ENCODE measurements at places on chromosomes 3 and 15. TPM values are rescaled to one million over a fixed set of nuclear protein-coding genes. Genes with fewer than 3 reads are reported as not detected.

- peaks cover 4% of the 10 kb centered on the region for H3K4me1 ChIP-seq
- H3K36me3 ChIP-seq: no peaks in the 10 kb centered on the region
- no peak for DNase-seq
- no peak overlapping the region for H3K4me3 ChIP-seq
- no peak overlapping the region for H3K27ac ChIP-seq
Measured at GRCh38 chr3:140850210-140850955, 91.3 kb upstream of the SLC25A36 start.

GRCh38 chr3:195768831-195769303 is 42.9 kb downstream of the MUC4 start:
- H3K36me3 ChIP-seq: no peaks in the 10 kb centered on the region
- H3K27ac ChIP-seq: no peak overlapping the region
- H3K4me1 ChIP-seq: no peaks in the 10 kb centered on the region
- no peak overlapping the region for H3K4me3 ChIP-seq
- DNase-seq: no peak

GRCh38 chr3:53550005-53550620 is 55.7 kb downstream of the CACNA1D start:
- no peaks in the 10 kb centered on the region for H3K4me1 ChIP-seq
- DNase-seq: no peak
- no peak overlapping the region for H3K27ac ChIP-seq
- no peak overlapping the region for H3K4me3 ChIP-seq

- no peaks in the 10 kb centered on the region for H3K36me3 ChIP-seq
- H3K27ac ChIP-seq: no peak overlapping the region
- H3K4me3 ChIP-seq: no peak overlapping the region
- DNase-seq: no peak
- H3K4me1 ChIP-seq: no peaks in the 10 kb centered on the region
- no peaks in the 10 kb centered on the region for H3K27me3 ChIP-seq
Measured at GRCh38 chr3:81651139-81651538, 110.3 kb downstream of the GBE1 start.

GRCh38 chr15:53588773-53589172 is 170.7 kb downstream of the WDR72 start:
- no peaks in the 10 kb centered on the region for H3K4me1 ChIP-seq
- peaks cover 60% of the 10 kb centered on the region for H3K27me3 ChIP-seq
- no peaks in the 10 kb centered on the region for H3K36me3 ChIP-seq

The SERINC4 gene
- not detected for total RNA-seq

The TRIM71 gene
- total RNA-seq: 0.05 TPM

The DLEC1 gene
- not detected for total RNA-seq
